Calu3 (cell line): ENCODE measurements at places on chromosomes 1 and 21. TPM values are rescaled to one million over a fixed set of nuclear protein-coding genes. Genes with fewer than 3 reads are reported as not detected.

SH3D21 gene
- total RNA-seq: 12.1 and 13.2 TPM in 2 replicates

DNA sequence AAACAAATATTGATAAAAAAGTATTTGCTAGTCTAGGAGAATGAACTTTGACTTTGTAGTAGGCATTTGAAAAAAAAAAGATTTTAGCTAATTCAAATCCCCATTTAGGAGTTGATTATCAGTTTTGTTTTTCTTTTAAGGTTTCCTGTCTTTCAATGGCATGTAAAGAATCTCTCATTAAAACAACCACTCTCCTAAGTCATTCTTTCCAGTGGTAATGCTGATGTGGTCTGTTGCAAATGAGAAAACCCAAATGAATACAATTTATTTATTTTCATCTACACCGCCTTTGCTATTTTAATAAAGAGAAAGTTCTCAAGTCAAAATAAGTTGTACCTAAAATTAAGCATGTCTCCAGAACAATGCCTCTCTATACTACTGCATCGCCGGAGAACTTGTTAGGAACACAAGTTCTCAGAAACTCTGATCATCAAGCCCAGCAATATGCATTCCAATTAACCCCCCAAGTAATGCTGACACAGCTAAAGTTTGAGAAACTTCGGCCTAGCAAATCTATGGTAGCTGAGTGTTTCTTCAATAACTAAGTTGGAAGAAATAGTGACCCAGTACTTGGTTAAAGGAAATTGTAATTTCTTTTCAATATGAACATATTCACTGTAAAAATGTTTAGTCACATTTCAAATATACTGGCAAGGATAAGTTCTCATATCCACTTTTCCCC, 255.1 kb downstream of the PTPRC start:
- H3K4me3 ChIP-seq: no peak overlapping the region
- H3K27ac ChIP-seq: no peak overlapping the region
- H3K4me1 ChIP-seq: peaks cover 51% of the 10 kb centered on the region
- no peak for DNase-seq

DNA sequence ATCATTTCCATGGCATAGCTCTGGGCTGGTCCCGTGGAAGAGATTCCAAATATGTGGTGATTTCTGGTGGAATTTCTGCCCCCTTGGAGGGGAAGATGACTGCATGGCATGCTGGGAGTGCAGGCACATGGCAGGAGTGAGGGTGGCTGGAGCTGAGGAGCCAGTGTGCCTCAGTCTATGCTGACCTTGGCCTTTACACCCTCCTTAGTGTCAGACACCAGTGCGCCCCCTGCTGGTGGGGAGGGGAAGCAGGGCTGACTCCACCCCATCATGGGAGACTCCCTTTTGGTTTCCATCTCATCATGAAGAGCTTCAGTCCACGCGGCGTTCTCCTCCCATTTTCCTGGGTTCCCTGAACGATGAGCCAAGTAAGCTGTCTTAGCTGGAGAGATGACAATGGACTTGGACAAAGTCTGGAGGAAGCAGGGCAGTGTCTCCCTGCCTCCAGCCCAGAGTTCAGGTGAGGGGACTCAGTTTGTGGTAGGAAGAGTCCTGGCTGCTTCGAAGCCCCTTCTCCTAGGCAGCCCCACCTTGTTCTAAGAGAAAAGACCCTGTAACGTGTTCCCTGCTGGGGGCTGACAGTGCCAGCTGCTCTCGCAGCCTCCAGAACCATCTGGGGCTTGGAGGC, 10.3 kb downstream of the ALX3 start:
- H3K4me3 ChIP-seq: no peak overlapping the region
- peaks cover 2% of the 10 kb centered on the region for H3K36me3 ChIP-seq
- no peaks in the 10 kb centered on the region for H3K4me1 ChIP-seq
- no peaks in the 10 kb centered on the region for H3K27me3 ChIP-seq
- peak; percentile 53 for DNase-seq
- H3K27ac ChIP-seq: no peak overlapping the region

ZBTB8B gene
- total RNA-seq: 0.32 and 0.35 TPM in 2 replicates

GRCh38 chr1:195141294-195141693, 1466.9 kb downstream of the KCNT2 start:
- H3K4me3 ChIP-seq: no peak overlapping the region
- no peaks in the 10 kb centered on the region for H3K36me3 ChIP-seq
- H3K4me1 ChIP-seq: no peaks in the 10 kb centered on the region
- H3K27ac ChIP-seq: no peak overlapping the region

DNA sequence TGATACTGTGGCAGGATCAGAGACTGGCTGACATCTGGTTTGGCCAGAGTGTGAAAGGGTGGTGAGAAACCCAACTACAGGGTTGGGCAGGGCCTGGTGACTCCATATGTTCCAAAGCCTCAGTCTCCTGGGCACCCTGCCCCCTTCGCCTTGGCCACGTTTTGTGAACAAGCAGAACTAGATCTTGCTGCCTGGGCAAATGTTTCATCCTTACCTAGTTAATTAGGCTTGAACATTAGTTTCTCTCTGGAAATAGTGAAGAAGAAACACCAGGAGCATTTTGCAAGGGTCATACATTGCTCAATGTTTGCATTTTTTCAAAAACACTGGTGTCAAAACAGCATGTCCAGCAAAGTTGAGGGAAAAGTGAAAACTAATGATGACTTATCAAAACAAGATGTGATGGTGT, 60.5 kb downstream of the MAP3K7CL start:
- no peak overlapping the region for H3K4me3 ChIP-seq
- peak overlapping the region; percentile 34 for H3K27ac ChIP-seq
- peaks cover 6% of the 10 kb centered on the region for H3K36me3 ChIP-seq
- DNase-seq: no peak
- peaks cover 48% of the 10 kb centered on the region for H3K4me1 ChIP-seq

DNA sequence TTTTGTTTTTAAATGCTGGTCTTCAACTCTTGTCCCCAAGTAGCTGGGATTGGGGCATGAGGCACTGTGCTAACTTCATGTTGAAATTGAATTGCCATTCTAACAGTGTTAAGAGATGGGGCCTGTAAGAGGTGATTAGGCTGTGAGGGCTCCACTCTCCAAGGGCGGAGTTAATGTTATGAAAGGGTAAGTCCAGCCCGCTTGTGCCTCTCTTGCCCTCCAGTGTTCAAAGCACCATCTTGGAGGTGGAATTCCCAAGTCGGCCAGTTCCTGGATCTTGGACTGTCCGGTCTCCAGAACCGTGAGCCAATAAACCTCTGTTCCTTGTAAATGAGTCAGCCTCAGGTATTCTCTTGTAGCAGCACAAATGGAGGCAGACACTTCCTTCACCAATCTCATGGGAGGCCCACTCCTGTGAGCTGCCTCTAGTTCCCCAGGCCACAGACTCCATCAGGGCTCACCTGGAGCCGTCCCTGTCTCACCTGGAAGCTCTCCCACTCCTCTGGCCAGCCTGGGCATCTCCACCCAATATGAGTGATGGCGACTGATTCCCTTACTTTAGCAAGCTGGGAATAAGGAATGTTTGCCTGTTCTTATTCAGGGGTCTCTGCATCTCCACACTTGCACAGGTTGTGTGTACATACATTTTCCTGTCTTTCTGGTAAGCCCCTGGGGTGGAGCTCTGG, 15.5 kb downstream of the IBA57 start:
- DNase-seq: no peak
- H3K27ac ChIP-seq: no peak overlapping the region
- no peaks in the 10 kb centered on the region for H3K27me3 ChIP-seq
- H3K4me3 ChIP-seq: no peak overlapping the region

C1orf53 gene
- 11.2 and 14.2 TPM in 2 replicates for total RNA-seq

COL8A2 gene
- 0.07 TPM in 1 of 2 replicates, not detected in the other for total RNA-seq

DNA sequence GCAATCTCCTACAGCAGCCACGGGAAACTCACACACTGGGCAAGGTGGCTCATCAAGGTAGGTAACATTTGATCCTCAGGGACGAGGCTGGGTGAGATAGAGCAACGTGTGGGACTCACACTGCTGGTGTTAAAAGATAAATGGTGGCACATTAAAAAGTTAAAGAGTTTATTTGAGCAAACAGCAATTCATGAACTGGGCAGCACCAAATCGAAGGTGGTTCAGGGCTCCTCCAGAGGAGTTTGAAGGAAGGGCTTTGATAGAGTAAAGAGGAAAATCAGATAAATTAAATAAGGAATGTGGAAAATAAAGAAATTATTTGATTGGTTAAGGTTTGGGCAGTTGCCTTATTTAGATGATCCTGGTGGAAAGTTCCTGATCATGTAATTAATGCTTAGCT, 23.6 kb upstream of the TMEM51 start:
- DNase-seq: no peak
- no peak overlapping the region for H3K27ac ChIP-seq
- no peaks in the 10 kb centered on the region for H3K27me3 ChIP-seq

C4BPB gene
- total RNA-seq: 7.5 and 10.2 TPM in 2 replicates

- no peaks in the 10 kb centered on the region for H3K36me3 ChIP-seq
- no peak for DNase-seq
- no peak overlapping the region for H3K27ac ChIP-seq
- H3K27me3 ChIP-seq: no peaks in the 10 kb centered on the region
- no peak overlapping the region for H3K4me3 ChIP-seq
- no peaks in the 10 kb centered on the region for H3K4me1 ChIP-seq
Observed at GRCh38 chr1:179969962-179970361, 15.4 kb downstream of the CEP350 start.

GRCh38 chr21:21286170-21286798, 288.1 kb downstream of the NCAM2 start:
- DNase-seq: no peak
- no peak overlapping the region for H3K4me3 ChIP-seq
- no peaks in the 10 kb centered on the region for H3K36me3 ChIP-seq
- no peaks in the 10 kb centered on the region for H3K27me3 ChIP-seq
- no peak overlapping the region for H3K27ac ChIP-seq
- no peaks in the 10 kb centered on the region for H3K4me1 ChIP-seq

HSPA6 gene
- 1.3 and 1.9 TPM in 2 replicates for total RNA-seq

DNA sequence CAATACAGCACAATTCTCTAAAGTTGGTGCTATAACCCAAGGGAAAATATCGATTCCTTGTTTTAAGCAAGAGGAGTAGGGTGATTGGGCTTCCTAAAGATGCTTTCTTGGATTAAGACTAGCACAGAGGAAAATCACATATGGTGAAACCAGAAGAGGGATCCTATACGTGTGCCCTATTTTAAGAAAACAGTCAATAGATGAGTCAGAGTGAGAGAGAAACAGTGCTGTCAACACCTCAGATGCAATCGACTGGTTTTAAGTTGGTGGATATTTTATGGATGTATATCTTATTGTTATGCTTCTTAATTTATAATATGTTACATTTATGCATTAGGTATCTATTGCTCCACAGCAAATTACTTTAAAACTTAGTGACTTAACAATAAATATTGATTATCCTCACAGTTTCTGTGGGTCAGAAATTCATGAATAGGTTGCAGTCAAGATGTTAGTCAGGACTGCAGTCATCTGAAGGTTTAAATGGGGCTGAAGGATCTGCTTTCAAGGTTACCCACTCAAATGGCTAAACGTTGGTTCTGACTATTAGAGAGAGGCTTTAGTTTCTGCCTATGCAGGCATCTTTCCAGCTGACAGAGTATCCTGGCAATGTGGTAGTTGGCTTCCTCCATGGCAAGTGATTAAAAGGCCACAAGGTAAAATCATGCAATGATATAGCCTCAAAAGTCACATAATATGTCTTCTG, 61.6 kb upstream of the DEPDC1 start:
- no peak for DNase-seq
- H3K4me3 ChIP-seq: no peak overlapping the region
- no peak overlapping the region for H3K27ac ChIP-seq
- H3K36me3 ChIP-seq: no peaks in the 10 kb centered on the region
- H3K27me3 ChIP-seq: no peaks in the 10 kb centered on the region
- peaks cover 11% of the 10 kb centered on the region for H3K4me1 ChIP-seq

DNA sequence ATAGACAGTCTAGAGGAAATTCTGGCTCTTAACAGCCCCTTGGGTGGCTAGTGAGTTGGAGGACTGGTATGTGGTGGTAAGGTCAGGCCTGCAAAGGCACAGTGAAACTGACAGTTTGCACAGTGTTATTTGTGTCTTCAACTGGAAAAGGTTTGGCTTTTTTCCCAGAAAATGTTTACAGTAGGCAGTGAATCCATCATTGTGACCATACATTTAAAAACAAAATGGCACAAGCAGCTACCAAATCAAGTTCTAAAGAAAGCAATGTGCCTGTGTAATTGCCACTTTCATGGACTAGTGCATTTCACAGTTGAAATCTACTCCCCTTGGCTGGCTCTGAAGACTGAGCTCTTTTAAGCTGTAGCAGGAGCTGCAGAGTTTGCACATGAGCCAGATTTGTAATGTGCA, 24.8 kb downstream of the ATPAF1 start:
- no peaks in the 10 kb centered on the region for H3K36me3 ChIP-seq
- no peak overlapping the region for H3K4me3 ChIP-seq
- H3K4me1 ChIP-seq: peaks cover 22% of the 10 kb centered on the region
- no peaks in the 10 kb centered on the region for H3K27me3 ChIP-seq

DNA sequence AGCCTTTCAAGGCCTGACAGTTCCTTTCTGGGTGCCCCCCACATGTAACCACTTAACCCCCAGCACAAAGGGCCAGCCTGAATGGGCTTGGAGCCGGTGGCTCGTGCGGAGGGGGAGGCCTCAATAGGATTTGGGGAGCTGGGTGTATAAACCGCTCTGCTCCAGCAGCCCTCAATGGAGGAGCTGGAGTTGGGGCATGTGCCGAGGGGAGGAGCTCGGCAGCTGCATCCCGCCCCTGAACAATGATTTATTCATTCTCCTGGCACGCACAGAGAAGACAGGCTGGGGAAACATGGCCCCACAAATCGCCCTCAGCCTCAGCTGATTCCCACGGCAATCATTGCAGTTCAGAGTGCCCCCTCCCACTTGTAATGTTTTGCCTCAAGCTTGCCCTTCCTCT, 6.9 kb upstream of the C1orf216 start:
- no peaks in the 10 kb centered on the region for H3K27me3 ChIP-seq
- H3K4me1 ChIP-seq: no peaks in the 10 kb centered on the region
- no peak for DNase-seq
- H3K4me3 ChIP-seq: no peak overlapping the region
- no peak overlapping the region for H3K27ac ChIP-seq

DNA sequence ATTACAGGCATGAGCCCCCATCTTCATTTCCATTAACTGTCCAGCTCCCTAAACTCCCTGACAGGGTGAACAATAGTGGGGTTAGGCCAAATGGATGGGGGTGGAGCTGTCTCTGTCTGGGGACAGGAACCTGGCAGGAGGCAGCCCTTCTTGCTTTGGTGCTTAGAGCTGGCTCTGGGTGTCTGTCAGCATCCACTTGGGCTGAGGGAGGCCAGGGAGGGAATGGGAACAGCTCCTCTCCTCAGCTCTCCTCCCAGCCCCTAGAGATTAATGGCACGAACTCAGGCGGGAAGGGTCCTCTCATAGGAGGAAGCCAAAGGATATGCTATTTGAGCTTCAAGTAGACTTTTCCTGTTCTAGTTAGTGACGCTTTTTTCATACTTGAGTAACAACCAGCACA, 11.1 kb upstream of the ETV3L start:
- DNase-seq: no peak
- no peaks in the 10 kb centered on the region for H3K36me3 ChIP-seq
- no peak overlapping the region for H3K4me3 ChIP-seq
- H3K27ac ChIP-seq: no peak overlapping the region
- H3K27me3 ChIP-seq: peaks cover 95% of the 10 kb centered on the region
- peaks cover 11% of the 10 kb centered on the region for H3K4me1 ChIP-seq

- H3K4me3 ChIP-seq: no peak within 1 kb of the TSS
- H3K36me3 ChIP-seq: no peaks in the 10 kb centered on the region
- H3K27ac ChIP-seq: no peak within 1 kb of the TSS
- DNase-seq: no peak
- H3K4me1 ChIP-seq: peaks cover 48% of the 10 kb centered on the region
- H3K27me3 ChIP-seq: no peaks in the 10 kb centered on the region
Observed at GRCh38 chr1:172658871-172659453, at the start of gene FASLG. Gene FASLG (plus strand): TSS chr1:172659103. CDS start chr1:172659202, 99 bp downstream.

CD34 gene
- 0.24 and 0.34 TPM in 2 replicates for total RNA-seq
